ENCODE measurements at places on chromosomes 1 and 21.
A peak's percentile ranks its signal among the peaks of the same experiment; 100 is the strongest.

GRCh38 chr1:94031591-94031990 is 89.4 kb downstream of the ABCA4 start:
- DNase-seq = no peak

DNA sequence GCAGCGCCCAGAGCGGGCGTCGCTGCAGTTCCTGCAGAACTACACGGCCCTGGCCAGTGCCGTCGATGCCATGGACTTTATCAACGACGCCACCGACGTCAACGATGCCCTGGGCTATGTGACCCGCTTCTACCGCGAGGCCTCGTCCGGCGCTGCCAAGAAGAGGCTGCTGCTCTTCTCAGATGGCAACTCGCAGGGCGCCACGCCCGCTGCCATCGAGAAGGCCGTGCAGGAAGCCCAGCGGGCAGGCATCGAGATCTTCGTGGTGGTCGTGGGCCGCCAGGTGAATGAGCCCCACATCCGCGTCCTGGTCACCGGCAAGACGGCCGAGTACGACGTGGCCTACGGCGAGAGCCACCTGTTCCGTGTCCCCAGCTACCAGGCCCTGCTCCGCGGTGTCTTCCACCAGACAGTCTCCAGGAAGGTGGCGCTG is 22.0 kb downstream of the COL6A1 start:
- DNase-seq = no peak

DNA sequence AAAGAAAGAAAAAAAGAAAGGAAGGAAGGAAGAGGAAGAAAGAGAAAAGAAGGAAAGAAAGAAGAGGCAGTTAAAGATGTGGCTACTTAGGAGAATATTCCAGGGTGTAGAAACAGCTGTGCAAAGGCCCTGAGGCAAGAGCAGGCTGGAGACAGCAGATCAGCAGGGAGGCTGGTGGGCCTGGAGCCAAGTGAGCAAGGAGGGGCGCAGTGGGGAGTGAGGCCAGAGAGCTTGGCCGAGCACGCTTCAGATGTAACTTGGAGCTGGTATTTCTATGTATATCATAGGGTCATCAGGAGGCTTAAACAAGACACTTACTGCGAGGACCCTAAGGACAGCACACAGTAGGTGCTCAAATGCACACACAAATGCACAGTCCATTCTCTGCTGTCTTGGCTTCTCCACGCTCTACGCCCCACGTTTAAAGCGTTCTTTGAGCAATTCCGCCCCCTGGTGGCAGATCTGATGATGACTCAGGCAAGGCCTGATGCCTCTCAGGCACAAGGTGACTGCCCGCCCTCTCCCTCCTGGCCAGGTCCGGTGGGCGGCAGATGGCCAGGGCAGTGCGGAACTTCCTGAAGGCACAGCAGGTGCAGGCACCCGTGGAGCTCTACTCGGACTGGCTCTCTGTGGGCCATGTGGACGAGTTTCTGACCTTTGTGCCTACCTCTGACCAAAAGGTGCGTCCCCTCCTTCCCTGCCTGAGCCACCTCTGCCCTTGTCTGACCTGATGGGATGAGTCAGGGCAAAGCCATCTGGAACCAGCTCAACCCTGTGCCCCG is 11.9 kb upstream of the PADI3 start:
- DNase-seq = peak; percentile 64

DNA sequence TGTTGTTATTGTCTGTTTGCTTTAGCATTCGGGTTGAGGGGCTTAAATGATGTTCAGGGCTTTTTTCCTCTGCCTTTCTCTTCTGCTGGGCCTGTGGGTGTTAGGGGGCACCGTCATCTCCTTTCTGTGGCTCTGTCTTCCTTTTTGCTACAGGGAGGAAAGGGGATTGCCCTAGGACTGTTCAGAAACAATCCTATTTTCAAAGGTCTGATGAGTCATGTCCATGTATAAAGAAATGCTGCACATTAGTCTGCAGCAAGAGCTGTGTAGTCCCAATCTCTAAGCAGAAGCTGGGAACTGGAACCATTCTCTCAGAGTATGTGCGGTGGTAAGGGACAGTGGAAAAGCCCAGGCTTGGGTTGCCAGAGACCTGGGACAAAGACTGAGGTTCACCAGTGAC is 462.3 kb downstream of the OMA1 start:
- no peak for DNase-seq

GRCh38 chr1:21117597-21118001 is 59.1 kb downstream of the EIF4G3 start:
- DNase-seq = peak; percentile 65

GRCh38 chr1:209772126-209772525 is 12.2 kb downstream of the C1orf74 start:
- DNase-seq = no peak

DNA sequence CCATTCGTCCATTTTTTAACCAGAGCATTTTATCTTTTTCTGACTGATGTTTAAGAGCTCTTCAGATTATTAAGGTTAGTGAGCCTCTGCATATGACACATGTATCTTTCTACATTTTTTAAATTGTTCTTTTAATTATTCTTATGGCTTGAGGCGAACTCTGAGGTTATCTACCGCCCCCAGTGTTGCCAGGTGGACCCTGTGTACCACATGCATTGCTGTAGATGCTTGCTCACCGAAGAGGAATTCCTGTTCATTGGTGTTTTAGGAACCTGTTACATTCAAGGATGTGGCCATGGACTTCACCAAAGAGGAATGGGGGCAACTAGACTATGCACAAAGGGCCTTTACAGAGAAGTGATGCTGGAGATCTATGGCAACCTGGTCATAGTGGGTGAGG is 31.8 kb downstream of the ZNF684 start:
- DNase-seq = no peak

GRCh38 chr1:25926731-25927496 is 20.7 kb upstream of the STMN1 start:
- no peak for DNase-seq

- no peak for DNase-seq
Observed at GRCh38 chr1:176466514-176466913, 3.5 kb downstream of the PAPPA2 start.

DNA sequence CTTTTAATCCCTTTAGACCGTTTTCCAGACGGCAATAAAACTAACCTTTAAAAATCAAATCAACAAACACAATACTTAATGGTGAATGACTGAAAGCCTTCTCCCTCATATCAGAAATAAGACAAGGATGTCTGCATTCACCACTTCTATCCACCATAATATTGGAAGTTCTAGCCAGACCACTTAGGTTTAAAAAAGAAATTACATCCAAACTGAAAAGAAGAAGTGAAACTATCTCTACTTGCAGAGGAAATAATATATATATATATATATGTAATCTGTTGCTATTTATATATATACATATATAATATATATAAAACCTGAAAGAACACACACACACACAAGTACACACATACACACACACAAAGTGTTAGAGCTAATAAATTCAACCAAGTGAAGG is 100.4 kb downstream of the BRINP3 start:
- DNase-seq = peak; percentile 44

- DNase-seq = no peak
Observed at GRCh38 chr1:226100436-226101391, 38.2 kb downstream of the H3-3A start.

All from MV-4-11 (cell line).